ENCODE measurements at places on chromosomes 5 and 9. TPM values are rescaled to one million over a fixed set of nuclear protein-coding genes. Genes with fewer than 3 reads are reported as not detected.

PFDN1 gene
- 118 TPM for total RNA-seq

SLC25A2 gene
- total RNA-seq: not detected

PKD2L2 gene
- 0.07 TPM for total RNA-seq

FOXD4L3 gene
- not detected for total RNA-seq

NFIL3 gene
- total RNA-seq: 11.3 TPM

MCC gene
- 0.14 TPM for total RNA-seq

BRINP1 gene
- total RNA-seq: 0.10 TPM

INSL4 gene
- 15.8 TPM for total RNA-seq

GABRA1 gene
- not detected for total RNA-seq

RPP25L gene
- 44.9 TPM for total RNA-seq

GDA gene
- total RNA-seq: 1.0 TPM

IFNA21 gene
- total RNA-seq: not detected
